ENCODE measurements at places on chromosomes 3 and 15.
A peak's percentile ranks its signal among the peaks of the same experiment; 100 is the strongest.

DNA sequence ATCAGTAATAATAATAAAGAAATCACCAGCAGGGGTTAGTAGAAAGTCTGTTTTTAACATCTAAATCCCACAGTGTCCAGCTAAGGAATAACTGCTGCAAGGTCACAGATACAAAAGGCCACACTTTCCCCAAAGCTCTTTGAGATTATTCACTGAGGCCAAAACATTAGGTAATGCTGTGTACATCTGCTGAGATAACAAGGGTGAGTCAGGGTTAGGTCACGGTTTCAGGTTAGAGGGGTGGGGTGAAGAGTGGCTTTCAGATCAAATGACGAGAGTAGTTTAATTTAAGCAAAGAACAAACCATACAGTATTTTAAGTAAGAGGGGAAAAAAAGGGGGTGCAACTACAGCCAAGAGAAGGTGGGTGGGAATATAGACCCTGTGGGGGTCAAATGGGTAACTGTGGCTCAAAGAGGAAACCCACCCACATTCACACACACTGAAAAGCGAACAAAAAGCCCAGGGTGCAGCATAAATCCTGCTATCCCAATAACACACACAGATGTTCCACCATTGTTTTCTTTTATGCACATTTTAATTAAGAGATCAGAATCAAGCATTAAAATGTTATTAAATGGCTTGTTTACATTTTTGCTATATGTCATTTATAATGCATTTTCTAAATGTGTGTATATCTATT lies 412.9 kb downstream of the TIGIT start:
- no peak for DNase-seq

- DNase-seq: peak; percentile 37
Observed at GRCh38 chr15:23648920-23649515, 1.4 kb upstream of the MAGEL2 start.

DNA sequence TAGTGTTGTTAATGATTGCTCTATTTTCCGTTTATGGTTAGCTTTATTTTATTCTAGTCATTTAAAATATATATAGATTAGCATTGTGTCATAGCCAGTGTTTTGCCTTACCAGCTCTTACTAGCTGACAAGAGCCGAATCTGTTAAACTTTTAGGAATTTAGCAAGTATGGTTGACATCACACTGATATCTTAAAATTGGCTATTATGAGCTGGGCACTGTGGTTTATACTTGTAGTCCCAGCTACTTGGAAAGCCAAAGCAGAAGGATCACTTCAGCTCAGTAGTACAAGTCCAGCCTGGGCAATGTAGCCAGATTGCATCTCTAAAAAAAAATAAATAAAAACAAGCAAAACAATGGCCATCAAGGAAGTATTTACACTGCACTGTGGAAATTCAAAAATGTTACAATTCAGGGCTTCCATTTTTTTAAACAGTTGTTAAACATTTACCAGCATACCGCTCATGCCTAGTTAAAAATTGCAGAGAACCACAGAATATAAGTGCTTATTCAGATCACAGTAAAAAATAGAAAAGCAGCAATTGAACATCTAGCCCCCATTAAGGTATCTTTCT lies 208.4 kb upstream of the CGNL1 start:
- no peak for DNase-seq

DNA sequence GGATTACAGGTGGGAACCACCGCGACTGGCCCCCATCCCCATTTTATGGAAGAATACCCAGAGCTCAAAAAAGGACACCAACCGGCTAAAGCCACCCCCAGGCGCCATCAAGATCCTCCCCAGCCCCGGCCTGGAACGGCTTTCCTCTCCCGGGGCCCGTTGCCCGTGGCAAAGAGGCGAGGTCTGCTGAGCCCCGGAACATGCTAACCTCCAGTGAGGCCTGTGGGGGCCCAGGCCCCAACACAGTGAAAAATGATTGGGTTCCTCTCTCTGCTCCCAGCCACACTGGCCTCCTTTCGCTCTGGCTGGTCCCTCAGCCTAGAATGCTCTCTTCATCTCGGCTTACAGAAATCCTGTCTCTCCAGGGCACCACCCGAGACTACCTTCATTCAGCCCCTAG lies 46.5 kb upstream of the SMAD6 start:
- no peak for DNase-seq

GRCh38 chr15:50176869-50177268 lies 5.1 kb upstream of the SLC27A2 start:
- DNase-seq: no peak

GRCh38 chr3:68997887-68998286 lies 15.6 kb downstream of the EOGT start:
- no peak for DNase-seq

- DNase-seq: no peak
Observed at GRCh38 chr3:196793246-196793645, 53.6 kb downstream of the PAK2 start.

- no peak for DNase-seq
Observed at GRCh38 chr3:180749796-180750195, 70.5 kb upstream of the CCDC39 start.

- DNase-seq: no peak
Observed at GRCh38 chr15:23384371-23384770, 29.8 kb downstream of the GOLGA8S start.

DNA sequence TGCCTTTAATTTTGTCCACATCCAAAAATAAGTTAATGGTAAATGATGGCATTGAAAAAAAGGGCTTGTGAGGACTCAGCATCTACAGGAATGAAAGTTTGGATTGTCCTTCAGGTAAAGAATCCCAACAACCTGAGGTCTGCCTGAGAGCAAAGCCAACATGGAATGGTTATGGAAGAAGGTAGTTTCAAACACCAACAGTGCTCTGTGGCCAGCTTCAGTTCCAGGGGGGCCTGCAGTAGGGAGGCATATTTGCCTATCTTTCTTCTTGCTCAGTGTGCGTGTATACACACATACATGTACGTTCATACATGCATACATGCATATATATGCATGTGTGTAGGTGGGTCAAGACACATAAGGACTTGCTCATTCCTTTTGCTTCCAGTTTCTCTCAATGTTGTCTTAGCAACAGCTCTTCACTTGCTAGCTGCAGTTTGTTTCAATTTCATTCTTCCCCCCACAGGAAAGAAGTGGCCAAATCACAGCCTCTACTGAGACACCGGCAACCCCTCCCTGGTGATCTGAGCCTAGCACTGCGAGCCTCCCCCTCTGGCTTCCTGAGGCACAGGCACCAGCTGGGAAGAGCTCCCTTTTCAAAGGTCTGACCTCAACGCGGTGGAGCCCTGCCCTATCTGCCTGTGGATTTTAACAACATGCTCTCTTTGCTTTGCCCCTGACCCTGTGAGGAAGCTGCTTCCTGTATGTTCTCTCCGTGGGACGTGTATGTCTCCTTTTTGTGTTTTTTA lies 146.2 kb downstream of the KLF13 start:
- DNase-seq: no peak

Measured in frontal cortex (tissue), 4 donors.